ENCODE measurements at places on chromosomes 4 and X. TPM values are rescaled to one million over a fixed set of nuclear protein-coding genes. Genes with fewer than 3 reads are reported as not detected.

- no peak overlapping the region for H3K4me3 ChIP-seq
- H3K27me3 ChIP-seq, result no peaks in the 10 kb centered on the region
- no peaks in the 10 kb centered on the region for H3K36me3 ChIP-seq
Measured at GRCh38 chr4:124409044-124409443, 303.5 kb downstream of the ANKRD50 start.

GRCh38 chr4:38563707-38564495 is 100.1 kb upstream of the KLF3 start:
- H3K4me1 ChIP-seq, result peaks cover 2% of the 10 kb centered on the region
- no peaks in the 10 kb centered on the region for H3K27me3 ChIP-seq
- no peak overlapping the region for H3K27ac ChIP-seq
- no peak for DNase-seq
- H3K36me3 ChIP-seq, result no peaks in the 10 kb centered on the region

DNA sequence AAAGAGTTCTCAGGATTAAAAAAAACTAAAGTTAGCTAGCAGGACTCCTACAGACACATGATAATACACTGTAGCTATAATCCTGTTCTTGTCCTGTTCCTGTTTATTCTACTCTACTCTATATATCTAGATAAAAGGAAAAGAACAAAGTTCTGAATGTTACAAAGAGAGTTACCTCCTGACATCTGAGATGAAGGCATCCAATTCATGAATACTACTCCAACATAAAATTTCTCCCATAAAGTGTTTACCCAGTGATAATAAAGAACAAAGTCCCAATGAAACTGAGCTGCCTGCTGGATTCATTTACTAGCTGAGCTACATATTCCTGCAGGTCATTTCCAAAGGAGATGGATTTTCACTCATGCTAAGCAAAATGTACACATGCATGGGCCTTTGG is 27.1 kb downstream of the SEPSECS start:
- H3K4me3 ChIP-seq, result no peak overlapping the region
- H3K27me3 ChIP-seq, result no peaks in the 10 kb centered on the region
- DNase-seq, result peak; percentile 69
- H3K4me1 ChIP-seq, result no peaks in the 10 kb centered on the region

DNA sequence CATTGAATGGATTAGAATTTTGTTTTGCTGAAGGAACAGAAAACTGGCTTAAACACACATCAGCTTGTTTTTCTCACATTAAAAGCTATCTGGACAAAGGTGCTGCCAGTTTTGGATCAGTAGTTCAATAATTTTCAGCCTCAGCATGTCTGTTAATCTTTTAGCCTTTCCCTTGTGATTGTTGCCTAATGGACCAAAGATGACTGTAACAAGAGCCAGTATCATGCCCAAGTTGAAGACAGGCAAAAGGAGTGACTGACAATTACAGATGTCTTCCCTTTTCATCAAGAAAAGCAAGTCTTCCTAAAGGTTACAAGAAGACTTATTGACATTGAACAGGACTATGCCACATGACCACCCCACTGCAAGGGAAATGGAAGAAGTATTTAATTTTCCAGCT is 419.7 kb downstream of the MAPK10 start:
- no peak overlapping the region for H3K27ac ChIP-seq
- H3K36me3 ChIP-seq, result no peaks in the 10 kb centered on the region
- no peaks in the 10 kb centered on the region for H3K27me3 ChIP-seq
- no peak overlapping the region for H3K4me3 ChIP-seq
- peaks cover 4% of the 10 kb centered on the region for H3K4me1 ChIP-seq

Gene SRD5A3
- 4.6 TPM for polyA plus RNA-seq

Data from small intestine (tissue), 16 donors.